ENCODE measurements at places on chromosomes 16 and 17.

- DNase-seq = no peak
These were observed 34.9 kb upstream of the DHX40 start for GRCh38 chr17:59530531-59530930.

DNA sequence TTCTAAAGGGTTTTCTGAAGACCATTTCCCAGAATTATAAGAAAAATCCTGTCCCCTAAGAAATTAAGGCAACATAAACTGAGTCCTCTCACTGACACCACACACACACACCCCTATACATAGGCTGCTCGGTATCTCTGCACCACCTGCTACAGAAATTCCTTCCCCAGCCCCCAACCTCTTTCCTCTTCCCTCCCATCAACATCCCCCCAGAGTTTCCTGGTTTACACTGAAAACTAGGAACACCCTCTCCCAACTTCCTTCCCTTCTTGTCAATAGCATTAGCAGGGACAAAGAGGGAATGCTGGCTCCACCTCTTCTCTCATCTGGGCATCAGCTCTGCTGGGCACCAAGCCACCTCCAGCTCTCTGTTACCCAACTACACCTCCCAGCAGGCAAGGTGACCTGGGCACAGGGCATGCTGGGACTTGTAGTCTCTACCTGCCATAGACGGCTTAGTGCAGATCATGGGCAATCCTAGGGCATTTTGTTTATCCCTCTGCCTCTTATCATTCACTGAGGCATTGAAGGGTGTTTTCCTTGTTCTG, 15.7 kb downstream of the CAVIN1 start:
- peak; percentile 53 for DNase-seq

- DNase-seq = no peak
These were observed 10.2 kb upstream of the NFATC3 start for GRCh38 chr16:68074850-68075555.

DNA sequence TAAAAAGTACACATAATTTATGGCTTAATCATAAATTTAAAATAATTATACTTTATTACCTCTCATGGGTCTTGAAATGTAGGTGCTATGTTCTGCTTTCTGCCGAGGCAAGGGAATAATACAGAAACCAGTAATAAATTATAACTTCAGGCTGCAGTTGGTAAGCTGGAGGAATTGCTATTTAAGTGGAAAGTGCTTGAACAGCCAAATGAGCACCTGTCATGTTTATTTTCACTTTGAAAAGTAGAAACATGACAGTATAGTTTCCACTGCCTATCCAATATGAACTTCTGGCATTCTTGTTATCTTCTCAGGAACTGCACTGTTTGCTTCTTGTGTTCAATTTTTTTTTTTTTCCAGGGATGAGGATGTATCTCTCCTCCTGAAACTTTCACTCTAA, 146.0 kb downstream of the FTO start:
- DNase-seq = no peak

- no peak for DNase-seq
These were observed 119.8 kb downstream of the PRKCA start for GRCh38 chr17:66422186-66422585.

GRCh38 chr16:67236563-67237395, 9.8 kb downstream of the TMEM208 start:
- DNase-seq = peak; percentile 67

GRCh38 chr17:79005063-79005861, 4.3 kb downstream of the CANT1 start:
- DNase-seq = no peak

DNA sequence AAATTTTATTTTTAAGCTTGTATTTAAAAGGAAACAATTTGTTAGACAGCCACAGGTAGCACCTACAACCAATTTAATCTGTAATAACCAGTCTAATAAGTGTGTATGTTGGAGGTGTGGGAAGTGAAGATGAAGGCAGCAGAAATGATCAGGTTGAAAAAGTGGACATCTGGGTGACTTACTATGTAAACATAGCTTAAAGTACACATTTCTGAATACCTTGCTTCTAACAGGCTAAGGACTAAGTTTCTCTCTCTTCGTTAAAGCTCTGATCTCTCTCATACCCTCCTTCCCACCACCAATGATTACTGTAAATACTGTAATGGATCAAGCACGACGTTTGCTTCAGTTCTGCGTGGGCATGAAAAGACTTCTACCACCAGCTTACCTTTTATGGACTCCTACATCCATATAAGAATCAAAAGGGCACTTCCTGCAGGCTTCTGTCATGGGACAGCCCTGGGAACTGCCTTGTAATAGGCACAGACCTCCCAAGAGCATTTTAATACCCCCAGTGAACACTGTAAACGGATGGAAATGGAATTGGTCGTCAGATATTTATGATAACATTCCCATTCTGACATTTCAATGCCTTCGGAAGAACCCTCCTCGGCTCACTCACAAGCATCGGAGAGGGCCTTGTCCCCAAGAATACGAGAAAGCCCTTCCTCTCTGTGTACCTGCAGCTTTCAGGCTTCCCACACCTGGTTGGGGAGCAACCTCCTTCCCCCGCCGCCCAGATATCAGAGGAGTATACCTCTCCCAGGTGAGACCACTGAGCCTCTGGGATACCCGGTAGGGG, 700 bp downstream of the CCDC43 start:
- DNase-seq = no peak

DNA sequence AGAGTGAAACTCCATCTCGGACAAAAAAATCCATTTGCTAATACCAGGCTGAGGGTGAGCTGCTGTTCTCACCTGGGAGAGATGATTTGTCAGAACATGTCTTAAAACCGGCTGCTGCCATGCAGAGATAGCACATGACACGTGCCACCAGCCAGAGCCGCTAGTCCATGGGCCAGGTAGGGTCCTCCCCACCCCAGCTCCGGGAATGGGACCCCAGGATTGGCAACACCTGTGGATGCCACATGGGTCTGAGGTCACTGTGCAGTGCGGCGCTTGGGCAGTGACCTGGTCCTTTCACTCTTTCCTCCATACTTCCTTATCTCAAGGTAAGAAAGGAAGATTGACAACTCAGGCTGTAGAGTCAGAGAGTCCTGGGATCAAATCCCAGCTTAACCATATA, 393.3 kb upstream of the TNRC6C start:
- DNase-seq = no peak

GRCh38 chr16:70476272-70477020, 22.1 kb downstream of the FCSK start:
- DNase-seq = peak; percentile 68

- DNase-seq = no peak
These were observed 237.0 kb downstream of the CA10 start for GRCh38 chr17:51921500-51921899.

DNA sequence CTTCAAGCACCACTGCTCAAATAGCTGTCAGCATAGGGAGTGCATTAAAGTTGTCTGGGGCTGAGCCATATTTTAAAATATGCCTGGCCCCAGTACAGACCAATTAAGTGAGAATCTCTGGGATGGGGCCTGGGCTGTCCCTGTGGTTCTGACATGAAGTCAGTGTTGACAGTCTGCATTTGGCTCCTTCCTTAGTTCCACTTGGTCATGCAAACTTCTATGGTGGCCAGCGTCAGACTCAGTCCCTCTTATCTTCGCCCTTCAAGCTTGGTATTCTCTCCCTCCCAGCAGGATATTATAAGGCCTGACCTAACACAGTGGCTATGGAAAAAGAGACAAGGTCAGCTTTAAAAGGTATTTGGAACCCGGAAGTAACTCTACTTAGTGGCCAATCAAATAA, 177.2 kb downstream of the PMP22 start:
- no peak for DNase-seq

DNA sequence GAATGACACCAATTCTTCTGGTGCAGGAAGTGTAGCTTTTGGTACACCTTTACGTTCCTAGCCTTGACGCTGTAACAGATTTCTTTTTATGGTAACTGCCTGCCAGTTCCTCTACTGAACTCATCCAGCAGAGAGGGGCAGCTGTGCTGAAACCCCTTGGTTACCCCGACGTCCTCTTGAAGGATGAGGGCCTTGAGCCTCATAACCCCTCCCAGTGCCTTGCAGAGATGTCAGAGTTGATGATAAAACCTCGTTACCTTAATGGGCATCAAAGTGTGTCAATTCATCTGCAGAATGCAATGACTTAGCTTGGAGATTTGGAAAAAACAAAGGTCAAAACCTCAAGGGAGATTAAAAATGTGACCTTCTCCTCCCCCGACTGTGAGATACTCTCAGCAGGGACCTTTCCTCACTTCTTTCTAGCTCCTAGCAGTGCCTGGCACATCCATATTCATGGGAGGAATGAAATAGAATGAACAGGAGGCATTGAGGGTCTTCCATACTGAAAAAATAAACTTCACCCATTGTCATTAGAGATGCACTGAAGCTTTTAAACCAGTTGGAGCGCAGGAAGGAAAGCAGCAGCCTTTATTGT, 69.2 kb downstream of the SDR42E1 start:
- DNase-seq = no peak

DNA sequence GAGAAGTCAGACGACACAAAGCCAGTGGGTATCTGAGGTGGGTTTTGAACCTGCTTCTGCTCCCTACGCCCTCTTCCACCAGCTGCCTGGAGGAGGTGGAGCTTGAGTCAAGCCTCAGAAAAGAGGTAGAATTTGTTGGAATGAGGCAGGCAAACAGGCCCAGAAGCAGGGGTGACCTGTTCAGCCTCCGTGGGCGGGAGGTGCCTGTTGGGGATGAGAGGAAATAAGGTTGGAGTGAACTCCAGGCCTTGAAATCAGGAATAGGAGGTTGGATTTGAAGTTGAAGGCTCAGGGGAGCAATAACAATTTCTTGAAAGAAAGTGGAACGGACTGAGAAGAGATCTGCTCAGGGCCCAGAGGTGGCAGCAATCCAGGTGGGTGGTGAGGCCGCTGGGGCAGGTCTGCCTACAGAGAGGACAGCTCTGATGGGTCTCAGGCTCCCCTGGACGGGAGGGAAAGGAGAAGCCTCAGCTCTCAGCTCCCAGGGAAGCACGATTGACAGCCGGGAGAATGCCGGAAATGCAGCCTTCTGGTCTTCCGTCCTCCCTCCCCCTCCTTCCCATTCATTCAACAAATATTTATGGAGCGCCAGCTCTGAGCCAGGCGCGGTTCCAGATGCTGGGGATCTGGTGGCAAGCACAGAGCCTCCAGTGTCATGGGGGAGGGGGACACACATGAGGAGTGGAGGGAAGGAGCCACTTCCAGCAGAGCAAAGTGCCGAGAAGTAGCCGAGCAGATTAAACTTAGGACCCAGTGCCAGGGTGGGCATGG, 61.9 kb upstream of the CIBAR2 start:
- peak; percentile 63 for DNase-seq

DNA sequence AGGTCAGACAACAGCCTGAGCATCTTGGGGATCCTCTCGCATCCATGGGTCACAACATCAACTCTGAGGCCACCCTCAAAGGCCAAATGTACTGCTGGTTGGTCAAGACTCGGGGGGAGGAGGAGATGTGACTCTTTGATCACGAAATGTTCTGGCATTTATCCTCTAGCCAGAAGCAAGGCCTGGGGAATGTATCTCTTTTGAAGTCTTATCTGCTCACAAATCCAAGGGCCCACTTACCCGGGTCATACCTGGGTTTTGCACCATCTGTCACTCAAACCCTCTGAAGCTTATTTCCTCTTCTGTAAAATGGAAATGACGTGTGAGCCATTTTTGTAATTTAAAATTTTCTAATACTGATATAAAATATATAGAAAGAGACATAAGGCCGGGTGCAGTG, 13.2 kb downstream of the CA7 start:
- no peak for DNase-seq

DNA sequence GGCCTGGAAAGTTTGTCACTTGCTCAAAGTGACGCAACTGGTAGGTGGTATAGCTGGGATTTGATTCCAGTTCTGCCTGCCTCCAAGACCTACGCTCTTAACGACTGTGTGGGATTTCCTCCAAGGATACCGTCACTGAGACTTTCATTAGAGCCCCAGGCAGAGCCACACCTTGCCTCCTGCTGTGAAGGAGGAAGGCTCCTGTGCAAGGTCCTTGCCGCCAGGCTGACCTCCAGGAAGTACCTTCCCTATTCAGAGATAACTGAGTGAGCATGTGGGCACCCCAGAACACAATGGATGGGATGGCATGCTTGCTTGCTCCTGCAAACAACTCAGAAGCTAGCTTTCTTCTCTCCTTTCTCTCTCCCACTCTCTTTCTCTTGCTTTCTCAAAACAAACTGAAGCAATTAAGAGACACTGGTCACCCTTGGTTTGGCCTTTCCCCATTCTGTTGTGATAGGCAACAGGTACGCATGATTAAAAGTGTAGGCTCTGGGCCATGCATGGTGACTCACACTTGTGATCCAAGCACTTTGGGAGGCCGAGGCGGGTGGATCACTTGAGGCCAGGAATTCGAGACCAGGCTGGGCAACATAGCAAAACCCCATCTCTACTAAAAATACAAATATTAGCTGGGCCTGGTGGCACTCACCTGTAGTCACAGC, 30.7 kb downstream of the CACNG3 start:
- no peak for DNase-seq

GRCh38 chr17:71022758-71023157, 853.4 kb downstream of the KCNJ2 start:
- DNase-seq = no peak

- DNase-seq = no peak
These were observed 62.2 kb upstream of the CHMP6 start for GRCh38 chr17:80929449-80929848.

DNA sequence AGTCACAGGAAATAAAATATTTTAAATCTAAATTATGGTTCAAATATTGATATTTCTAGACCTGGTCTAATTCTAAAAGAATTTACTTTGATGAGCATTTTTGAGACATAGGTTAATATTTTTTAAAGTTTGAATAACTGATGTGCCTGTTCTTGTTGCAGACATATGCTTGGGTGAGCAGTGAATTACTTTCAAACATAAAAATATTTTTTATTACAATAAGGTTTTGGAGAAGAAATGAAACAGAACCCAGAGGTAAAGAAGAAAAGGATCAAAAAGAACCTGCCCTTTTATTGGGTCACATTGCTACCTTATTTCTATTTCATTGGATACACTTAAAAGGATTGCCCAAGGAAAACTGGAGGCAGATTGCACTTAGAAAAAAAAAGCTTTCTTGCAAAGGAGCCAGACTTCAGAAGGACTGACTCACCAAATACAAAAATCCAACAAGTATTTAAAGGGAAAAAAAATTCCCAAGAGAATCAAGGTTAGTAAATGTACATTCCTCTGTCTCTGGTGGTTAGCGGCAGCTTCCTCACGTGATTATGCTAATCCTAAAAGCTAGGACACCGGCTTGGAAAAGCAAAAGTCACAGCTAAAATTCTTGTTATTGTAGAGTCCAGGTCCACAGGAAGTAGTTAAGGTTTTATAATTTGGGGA, 18.5 kb downstream of the ENPP7 start:
- peak; percentile 65 for DNase-seq

DNA sequence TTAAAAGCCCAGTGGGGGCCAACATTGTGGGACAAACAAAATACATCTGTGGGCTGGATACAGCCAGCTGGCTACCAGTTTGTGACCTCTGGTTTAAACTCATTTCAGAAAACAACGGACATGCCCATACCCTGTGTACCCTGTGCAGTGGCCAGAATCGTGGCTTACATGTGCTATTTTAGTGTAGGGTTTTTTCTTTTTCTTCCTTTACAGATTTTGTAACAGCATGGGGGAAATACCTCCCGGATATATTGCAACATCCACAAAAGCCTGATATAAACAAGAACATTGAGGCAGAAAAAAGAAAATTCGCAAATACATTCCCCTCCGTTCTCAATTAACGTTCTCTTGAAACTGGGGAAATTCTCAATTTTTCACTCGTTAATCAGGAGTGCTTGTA, 7.3 kb downstream of the HS3ST4 start:
- no peak for DNase-seq

All from astrocyte of the spinal cord (primary cell).